Tongue (tissue), 3 donors: ENCODE measurements at places on chromosomes 5 and 9. TPM values are rescaled to one million over a fixed set of nuclear protein-coding genes. Genes with fewer than 3 reads are reported as not detected.
A peak's percentile ranks its signal among the peaks of the same experiment; 100 is the strongest.

GRCh38 chr9:16023446-16023845, 470.6 kb downstream of the CCDC171 start:
- no peak for DNase-seq

The TMEM38B gene
- total RNA-seq = 91.8 TPM

The SAPCD2 gene
- total RNA-seq = 5.6 TPM

The CARTPT gene
- not detected for total RNA-seq

DNA sequence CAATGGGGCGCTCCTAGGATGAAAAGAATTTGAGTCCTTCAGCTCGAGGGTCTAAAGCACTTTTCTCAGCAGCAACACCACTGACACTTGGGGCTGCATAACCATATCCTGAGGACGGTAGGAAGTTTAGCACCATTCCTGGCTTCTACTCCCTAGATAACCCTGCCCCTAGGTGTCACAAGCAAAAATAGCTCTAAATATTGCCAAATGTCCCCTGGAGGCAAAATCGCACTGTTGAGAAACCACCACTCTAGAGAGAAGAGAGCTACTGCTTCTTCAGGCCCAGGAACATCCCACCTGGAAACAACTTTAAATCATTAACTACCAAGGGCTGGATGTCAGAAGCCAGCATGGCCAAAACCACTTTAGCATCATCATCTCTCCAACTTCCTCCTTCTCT, 29.8 kb downstream of the MYO10 start:
- no peak for DNase-seq

DNA sequence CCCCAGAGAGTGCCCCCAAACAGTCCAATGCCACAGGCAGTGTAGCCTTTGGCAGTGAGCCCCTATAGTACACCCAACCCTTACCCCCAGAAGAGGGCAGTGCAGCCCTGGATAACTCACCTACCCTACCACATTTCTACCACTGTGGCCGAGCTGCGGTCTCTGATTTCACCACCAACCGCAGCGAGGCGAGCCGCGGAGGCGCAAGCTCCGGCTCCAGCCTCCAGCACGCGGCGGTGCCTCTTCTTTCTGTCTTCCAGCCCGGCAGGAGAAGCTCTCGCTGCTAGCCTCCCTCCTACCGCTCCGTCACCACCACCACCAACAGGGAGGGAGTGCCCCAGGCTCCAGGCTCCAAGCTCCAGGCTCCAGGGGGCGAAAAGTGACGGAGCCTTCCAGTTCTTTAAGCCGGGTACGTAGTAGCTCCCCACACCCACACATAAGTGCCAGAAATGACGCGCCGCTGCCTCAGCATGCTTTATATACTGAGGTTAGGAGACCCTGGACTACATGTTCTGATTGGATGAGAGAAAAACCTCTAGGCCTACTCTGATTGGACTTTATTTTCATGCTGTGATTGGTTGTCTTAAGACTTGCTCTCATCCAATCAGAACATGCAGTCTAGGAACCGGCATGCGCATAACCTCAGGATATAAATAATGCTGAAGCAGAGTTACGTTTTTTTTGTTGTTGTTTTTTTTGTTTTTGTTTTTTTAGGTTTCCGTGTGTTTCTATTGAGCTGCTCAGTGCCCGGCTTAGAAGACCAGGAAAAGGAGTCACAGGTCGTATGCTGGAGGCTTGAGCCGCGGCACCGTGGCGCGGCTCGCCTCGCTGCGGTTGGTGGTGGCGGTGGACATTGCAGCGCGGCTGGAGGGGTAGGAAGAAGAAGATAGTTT, at the start of gene PCAT7:
Gene PCAT7, plus strand, starts transcription at position 645 of the 893 bp plus-strand sequence.
- no peak for DNase-seq

The IFNA2 gene
- total RNA-seq = not detected

The ENHO gene
- total RNA-seq = 4.4 TPM

DNA sequence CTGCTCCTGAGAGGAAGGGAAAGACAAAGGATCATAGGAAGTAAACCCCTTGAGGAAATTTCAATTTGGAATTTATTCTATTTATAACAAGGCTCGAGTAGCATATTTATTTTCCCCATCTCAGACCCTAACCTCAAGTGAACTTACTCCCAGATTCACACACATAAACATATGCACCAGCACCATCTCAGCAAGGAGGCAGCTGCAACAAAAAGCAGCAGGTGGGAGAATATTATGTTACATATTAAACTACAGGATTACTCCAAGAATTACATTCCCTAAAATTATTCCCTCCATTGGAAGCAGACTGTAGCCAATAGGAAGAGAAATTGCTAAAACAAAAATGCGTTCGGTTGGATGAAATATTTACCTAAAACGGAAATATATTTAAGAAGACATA, 108.4 kb upstream of the PRSS3 start:
- peak; percentile 84 for DNase-seq

DNA sequence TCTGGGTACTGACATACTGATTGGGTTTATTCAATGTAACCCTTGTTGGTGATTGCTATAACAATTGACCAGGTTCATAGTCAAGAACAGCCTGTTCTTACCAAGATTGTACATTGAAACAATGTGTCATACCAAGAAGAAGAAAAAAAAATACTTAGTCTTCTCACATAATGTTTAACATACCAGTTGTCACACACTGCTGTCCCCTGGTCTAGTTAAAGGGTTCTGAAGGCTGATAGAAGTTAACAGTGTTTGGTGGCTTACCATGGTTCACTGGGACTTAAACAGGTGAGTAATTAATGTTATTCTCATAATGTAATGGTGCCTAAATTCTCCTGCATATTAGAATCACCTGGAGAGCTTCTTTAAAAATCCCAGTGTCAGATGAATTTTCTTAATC, 18.5 kb upstream of the CDC42SE2 start:
- no peak for DNase-seq

The PNPLA7 gene
- total RNA-seq = 1.5 TPM

DNA sequence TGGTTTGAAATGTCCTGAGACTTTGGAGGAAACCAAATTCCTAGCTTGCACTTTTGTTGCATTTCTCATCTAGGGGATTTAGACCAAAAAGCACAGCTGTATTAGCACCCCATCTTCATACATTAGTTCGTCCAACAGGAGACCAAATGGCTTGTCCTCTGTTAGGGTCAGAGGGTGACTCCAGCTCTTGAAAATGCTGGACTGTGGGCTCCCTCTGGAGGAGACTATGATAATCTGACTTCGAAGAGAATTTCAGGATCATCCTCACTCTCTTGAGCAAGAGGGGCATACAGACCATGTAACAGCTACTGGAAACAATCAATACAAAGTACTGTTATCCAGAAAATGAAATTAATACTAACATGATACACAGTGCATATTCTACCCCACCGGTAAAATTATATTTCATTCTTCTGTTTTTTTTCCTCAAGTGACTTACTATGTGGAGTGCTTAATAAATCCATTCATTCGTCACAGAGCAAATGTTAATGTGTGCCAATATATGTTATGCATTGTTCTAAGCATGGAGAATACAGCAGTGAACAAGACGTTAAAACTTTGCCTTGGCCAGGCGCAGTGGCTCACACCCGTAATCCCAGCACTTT, 63.7 kb upstream of the PPP2CA start:
- peak; percentile 85 for DNase-seq

The NIPAL4 gene
- total RNA-seq = 2.1 TPM

DNA sequence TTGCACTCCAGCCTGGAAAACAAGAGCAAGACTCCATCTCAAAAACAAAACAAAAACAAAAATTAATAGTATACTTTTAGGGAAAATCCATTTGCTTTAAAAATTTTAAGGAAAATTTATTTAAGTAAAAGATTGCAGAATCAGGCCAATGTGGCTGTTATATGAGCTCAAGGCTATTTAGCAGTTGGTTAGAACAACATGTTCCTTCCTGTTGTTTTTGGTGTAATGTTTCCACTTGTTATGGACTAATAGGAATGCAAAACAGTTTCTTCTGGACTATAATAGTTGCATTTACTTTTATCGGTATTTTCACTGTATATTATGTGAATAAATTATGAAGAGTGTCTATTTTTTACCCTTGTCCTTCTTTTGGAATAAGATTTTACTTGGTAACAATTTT, 3.0 kb upstream of the CDC42SE2 start:
- DNase-seq = no peak

DNA sequence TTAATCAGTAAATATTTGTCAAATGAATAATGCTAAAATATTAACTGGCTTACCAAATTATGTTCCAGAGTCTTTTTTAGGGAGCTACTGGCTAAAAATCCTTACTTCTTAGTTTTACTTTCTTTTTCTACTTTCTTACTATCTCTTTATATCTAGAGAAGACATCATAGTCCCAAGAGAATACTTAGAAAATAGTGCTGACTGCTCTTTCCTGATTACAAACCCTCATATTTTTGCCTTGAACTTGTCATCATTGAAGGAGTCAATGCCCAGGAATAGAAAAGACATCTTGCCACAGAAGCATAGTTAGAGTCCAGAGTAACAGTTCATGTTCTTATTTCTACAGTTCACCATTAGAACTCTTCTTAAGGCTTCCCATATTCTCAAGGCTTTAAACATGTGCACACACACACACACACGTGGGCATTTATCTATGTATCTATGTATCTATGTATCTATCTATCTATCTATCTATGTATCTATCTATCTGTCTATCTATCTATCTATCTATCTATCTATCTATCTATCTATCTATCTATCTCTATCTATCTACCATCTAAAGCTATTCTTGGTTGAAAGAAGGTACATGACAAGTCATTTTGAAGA, 654.3 kb downstream of the ANXA1 start:
- DNase-seq = no peak

The SLC12A7 gene
- 25.2 TPM for total RNA-seq

DNA sequence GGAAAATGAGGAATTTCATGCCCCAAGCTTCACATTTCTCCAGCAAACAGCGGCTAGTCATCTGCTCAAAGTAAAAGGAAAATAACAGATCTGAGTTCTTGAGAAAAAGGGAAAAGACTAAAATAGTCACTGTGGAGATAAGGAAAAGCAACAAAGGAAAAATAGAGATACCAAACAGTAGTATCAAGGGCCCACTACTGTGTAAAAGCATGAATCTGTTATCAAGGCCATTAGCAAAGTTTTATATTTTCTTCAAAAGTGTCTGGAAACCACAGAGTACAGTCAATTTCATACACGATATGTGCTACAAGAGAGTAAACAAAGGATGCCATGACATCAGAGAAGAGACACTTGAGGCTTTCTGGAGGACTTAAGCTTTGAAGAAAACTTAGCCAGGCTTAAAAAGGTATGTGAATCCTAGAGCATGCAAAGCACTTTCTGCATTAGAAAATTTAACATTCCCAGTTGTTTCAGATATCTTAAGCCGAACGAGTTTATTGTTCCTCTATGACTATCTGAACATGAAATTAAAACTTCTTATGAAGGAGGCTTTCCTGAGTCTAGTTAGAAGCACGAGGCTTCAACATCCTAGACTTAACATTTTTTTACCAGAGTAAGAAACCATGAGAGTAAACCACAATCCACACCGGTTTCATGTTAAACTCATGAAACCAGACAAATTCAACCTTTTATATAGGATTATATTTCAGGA, 1.2 kb downstream of the TTC33 start:
- DNase-seq = peak; percentile 62

GRCh38 chr5:56983593-56984361, 31.9 kb upstream of the MIER3 start:
- no peak for DNase-seq

The DOCK2 gene
- total RNA-seq = 11.5 TPM

DNA sequence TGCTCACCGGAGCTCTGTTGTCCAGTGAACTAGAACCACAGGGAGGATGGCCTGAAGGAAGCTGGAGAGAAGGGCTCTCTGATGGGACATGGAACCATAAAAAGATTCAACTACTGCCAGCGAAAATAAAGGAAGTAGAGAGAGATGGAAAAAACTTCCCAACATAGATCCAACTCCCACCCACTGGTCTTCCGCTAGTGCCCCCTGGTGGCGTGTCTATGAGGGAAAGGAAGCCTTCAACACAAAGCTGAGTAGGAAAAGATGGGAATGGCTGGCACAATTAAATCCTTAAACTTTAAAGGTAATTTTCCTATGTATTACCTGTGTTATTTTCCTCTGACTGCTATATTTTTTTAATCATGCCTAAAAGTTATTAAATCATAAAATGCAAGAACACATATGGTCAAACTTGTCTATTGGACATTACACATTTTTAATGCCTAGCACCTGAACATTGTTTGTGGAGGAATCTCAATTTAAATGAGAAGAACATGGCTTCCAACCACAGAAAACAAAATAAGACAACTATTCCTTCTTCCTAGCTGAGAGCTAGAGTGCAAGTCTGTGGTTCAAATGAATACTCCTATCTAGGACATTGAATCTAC, 51.5 kb downstream of the CEP120 start:
- peak; percentile 31 for DNase-seq

DNA sequence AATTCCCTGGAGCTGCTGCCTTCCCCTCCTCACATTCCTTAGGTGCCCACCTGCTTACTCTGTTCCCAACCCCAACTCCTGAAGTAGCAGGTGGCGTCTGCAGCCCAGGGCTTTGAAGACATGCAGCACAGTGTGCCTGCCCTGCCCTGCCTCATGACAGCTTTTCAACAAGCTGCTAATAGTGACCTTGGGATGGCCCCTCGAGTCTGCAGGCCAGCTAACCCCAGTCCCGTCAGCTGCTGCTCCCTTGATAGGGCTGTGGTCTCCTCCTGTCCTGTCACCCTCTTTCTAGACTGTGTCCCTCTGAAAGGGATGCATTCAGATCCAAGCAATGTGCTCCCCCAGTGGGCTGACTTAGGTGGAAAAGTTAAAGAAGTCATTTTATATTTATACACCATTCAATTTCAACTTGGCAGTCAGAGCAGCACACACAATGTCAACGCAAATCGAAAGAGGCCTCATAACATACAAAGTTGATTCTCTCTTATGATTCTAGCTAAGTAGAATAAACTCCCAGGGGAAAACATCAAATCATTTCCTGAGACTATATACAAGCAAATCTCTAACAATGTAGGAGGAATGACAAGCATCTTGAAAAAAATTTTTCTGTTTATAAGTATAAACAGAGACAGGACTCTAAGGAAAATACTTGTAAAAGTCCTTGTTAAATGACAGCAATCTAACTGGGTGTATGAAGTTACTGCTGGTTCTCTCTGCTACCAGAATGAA, 37.9 kb downstream of the ADRB2 start:
- DNase-seq = peak; percentile 17

DNA sequence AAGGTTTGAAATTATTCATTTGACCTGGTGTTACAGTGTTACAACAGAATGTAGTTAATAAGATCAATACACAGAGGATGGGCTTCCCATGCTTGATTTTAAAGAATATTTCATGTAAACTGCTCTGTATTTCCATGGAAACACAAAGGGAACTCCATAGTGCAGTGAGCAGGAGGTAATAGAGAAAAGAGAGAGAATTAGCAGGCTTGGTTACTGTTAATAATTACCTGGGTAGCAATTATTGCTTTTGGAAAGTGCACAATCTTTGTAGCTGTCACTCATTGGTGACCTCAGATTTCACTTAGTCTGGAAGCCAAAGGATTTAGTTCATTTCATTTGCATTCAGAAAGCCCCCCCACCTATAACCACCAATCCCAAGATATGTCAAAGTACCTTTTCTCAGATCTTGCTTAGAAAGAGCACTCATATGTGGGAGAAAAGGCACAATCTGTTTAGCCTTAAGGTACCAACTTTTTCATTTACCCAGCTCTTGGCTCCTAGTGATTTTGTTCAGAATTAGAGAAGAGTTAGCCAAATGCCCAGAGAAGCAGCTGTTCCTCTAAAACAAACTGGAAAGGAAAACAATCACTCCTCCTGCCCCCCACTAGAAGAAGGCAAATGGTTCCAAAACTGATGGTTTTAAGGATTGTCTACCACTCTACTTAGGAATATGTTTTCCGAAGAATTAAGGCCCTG, 234.5 kb upstream of the SLC24A2 start:
- peak; percentile 58 for DNase-seq
